Epithelial cell of prostate (primary cell): ENCODE measurements at places on chromosomes 1 and 21.

GRCh38 chr1:40003156-40004093 lies 37.1 kb upstream of the CAP1 start:
- DNase-seq, result no peak

DNA sequence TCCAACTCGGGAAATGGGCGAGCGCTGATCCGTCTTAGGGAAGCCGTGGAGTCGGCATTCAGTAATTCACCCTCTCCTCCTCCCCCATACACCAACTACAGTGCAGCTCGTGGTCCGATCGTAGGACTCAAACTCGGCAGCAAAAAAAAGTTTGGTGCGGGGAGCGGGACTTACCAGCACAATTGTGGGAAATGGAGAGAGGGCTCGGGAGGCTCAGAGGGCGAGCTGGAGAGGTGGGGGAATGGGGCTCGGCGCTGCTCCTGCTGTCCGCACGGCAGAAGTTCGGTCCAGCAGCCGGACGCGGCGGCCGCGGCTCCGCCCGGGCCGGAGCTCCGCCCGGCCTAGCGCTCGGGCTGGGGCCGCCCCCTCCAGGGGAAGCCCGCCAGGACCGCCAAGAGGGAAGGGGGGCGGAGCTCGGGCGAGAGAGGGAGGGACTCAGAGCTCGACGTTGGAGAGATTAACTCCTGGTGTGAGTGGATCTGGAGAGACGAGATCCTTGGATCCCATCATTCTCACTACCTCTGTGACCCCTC lies 676 bp upstream of the PIAS3 start:
- DNase-seq, result no peak

GRCh38 chr1:27220096-27220495 lies 14.3 kb upstream of the WDTC1 start:
- DNase-seq, result no peak

DNA sequence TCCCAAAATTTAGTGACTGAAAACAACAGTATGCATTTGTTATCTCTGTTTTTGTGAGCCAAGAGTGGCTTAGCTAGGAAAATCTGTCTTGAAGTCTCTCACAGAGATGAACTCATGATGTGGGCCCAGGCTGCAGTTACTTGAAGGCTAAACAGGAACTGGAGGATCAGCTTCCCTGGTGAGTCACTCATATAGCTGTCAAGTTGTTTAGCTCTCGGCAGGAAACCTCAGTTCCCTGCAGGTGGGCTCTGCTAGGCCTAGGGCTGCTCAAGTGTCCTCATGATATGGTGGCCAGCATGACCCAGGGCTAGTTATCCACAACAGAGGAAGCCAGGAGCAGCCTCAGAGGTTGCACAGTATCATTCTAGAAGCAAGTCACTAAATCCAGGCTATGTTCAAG lies 30.2 kb upstream of the DDX59 start:
- DNase-seq, result no peak

DNA sequence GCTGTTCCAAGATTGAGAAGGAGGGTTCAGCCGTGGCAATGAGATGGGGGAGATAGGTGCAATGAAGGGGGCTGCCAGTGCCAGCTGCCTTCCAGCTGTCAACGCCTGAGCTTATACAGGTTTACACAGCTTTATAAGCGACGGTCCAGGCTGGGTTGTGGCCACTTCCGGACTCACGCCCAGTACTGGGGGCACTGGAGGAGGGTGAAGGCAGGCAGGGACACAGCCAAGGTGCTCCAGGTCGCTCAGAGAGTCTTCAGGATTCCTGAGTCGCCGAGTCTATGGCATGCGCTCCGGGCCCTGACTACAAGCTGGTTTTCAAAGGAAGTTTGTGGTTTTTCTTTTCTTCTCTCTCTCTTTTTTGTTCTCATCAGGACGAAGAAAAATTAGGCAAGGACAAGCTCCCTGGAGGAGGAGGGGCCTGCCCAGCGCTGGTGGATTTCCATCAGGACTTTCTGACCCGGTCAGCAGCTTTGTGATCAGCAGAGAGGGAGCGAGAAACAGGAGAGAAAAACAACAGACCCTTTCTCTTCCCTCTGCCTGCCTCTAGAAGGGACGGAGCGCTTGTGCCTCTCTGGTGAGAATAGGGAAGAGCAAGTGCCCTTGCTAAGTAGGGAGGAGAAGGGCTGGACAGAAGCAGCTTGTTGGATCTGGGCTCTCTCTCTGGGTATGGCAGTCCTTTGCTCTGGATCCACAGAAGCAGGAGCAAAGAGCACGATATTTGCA lies at the start of gene MINDY1:
Gene MINDY1 (minus strand): TSS at position 576 of the 726 bp plus-strand sequence. CDS start 4,285 bp downstream, outside the sequence.
- peak; percentile 29 for DNase-seq

DNA sequence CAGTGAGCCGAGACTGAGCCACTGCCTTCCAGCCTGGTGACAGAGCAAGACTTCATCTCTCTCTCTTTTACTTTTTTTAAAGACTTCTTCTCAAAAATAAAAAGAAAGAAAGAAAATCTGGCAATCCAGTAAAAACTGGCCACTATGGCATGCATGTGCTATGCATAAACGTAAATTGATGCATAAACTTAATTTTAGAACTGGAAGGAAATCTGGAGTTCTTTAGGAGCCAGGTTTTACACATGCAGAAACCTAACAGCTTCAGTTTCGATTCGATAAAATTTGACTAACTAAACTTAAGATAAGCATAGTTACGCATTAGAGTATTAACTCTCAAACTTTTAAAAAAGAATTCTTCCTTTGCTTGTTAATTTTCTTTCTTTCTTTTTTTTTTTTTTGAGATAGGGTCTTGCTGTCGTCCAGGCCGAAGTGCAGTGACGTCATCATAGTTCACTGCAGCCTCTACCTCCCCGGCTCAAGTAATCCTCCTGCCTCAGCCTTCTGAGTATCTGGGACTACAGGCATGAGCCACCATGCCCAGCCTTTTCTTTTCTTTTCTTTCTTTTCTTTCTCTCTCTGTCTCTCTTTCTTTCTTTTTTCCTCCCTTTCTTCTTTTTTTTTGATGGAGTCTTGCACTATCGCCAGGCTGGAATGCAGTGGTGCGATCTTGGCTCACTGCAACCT lies 11.9 kb upstream of the LGALS8 start:
- no peak for DNase-seq

DNA sequence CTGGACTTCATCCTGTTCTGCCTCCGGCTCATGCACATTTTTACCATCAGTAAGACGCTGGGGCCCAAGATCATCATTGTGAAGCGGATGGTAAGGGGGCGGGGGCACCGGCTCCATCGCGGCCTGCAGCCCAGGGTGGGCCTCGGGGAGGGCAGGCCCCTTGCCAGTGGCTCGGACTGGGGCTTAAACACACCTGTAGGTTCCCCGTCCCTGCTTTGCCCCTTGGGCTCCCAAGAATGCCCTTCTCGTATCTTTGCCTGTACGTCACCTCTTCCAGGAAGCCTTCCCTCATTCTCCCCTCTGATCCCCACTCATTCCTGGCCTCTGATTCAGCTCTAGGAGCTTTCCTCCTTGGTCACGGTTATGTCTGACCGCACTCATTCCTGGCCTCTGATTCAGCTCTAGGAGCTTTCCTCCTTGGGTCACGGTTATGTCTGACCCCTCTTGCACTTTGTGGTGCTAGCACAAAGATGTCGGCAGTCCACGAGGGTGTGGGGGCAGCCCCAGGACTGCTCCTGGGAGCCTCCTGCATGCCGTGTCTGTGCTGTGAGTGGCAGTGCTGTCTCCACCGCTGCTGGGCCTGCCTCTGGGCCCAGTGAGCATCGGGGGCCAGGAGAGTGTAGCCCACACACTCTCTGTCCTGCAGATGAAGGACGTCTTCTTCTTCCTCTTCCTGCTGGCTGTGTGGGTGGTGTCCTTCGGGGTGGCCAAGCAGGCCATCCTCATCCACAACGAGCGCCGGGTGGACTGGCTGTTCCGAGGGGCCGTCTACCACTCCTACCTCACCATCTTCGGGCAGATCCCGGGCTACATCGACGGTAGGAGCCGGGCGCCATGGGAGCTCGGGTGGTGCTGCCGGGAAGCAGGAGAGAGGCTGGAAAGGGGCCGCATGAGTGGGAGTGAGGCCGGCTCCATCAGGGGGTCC lies 49.1 kb upstream of the LRRC3 start:
- no peak for DNase-seq

DNA sequence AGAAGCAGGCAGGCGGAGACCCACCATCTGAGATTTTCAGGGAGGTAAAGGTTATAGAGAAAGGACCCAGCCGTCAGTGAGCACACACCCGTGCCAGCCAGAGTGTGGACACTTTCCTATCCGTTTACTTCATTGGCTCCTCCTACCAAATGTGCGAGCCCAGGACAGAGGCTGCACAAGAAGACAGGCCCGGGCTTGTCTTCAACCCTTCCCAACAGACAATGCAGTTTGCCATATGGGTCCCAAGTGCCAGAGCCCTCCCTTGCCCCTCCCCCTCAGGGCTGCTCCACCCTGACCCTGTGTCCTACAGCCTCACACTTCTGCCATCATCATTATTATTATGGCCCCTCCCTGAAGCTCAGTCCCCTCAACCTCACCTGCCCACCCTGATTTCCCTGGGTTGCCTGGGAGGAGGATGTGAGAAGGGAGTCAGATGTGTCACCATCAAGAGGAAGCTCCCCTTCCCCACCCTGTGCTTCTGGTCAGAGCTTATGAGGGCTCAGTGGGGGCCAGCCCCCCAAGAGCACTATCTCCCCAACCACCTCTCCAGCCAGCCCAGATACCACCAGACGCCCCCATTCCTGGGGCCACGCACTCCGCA lies 9.4 kb downstream of the LAPTM5 start:
- peak; percentile 41 for DNase-seq

GRCh38 chr1:171258429-171258828 lies 10.1 kb downstream of the FMO1 start:
- DNase-seq, result no peak

DNA sequence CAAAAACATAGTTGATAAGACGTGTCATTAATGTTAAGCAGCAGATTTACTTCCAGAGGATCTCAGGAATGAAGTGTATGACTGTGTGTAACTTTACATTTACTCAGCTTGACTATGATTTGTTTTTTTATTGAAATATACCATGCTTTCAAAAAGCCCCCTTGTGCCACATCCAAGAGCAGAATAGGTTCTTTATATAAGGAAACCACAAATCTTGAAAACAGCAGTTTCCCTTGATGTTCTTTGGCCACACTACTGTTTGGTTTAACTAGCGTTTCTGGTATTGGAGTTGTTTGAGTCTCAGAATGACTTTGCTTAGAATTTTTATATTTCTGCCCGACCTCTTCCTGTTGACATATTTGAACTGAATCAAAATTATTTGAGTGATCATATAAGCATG lies 25.0 kb downstream of the LRRC8C start:
- no peak for DNase-seq

DNA sequence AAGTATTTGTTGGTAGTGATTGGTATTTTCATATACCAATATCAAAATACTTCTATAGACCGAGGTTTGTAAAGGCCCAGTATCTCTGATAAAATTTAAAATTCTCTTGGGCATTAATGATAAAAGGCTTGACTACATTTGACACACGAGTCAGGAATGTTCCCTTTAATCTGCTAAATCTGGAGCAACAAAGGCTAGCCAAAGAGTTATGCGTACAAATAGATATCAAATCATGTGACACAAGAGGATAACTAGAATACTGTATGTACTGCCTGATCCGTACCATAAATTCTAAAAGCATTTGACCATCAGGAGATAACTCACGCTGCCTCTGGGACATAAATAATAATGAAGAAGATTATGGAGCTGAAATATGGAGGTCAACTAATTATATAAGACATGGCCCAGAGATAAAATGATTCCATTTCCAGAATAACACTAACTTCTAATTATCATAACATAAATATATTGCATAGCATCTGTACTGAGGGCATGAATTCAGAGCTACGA lies 64.2 kb upstream of the SH3GLB1 start:
- no peak for DNase-seq

DNA sequence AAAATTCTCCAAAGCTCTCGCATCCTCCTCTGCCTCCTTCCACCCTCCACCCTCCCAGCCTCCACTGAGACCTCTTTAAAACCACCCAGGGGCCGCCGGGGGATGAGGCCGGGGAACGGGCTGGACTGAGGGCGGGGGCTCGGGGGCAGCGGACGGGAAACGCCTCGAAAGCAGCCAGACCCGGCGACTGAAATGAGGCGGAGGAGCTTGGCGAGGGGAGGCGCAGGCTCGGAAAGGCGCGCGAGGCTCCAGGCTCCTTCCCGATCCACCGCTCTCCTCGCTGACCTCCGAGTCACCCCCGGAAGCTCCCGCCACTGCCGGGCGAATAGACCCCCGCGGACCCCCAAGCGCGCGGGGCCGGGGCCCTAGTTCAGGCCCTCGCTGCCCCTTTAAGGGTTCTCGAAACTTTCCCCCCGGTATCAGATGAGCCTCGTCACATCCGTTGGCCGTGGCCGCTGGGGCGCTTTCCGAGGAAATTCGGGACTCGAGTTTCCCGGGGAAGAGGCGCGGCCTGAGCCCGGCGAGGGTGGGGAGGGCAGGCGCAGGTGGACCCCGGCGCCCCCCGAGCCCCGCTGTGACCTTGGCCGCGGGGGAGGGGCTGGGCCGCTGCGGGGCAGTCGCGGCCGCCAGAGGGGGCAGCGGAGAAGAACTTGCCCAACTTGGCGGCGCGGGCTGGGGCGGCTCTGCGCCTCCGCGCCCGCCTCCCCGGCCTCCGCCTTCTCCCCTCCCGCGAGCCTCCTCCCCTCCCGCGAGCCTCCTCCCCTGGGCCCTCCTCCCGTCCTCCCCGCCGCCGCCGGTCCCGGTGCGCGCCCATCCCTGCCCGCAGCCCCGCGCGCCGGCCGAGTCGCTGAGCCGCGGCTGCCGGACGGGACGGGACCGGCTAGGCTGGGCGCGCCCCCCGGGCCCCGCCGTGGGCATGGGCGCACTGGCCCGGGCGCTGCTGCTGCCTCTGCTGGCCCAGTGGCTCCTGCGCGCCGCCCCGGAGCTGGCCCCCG lies at the start of gene BACE2:
Gene BACE2 (plus strand): TSS at position 813 of the 995 bp plus-strand sequence. CDS start 104 bp downstream, at position 917.
- peak; percentile 46 for DNase-seq

DNA sequence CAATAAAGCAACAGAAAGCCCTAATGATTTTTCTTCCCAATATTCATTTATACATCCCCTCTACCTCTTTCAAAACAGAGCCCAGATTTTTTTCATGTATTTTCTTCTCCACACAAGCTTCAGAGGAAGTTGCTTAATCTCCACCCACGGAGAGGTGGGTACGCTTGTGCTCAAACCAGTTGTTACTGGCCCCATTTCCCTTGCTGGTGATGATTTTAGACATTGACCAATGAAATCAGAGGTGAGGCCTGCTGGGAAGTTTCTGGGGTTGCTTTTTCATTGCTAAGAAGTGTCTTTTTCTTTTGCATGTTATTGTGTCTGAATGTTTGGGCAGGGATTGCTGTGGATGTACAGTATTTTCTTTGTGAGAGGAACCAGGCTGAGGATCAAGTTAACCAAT lies 448.1 kb upstream of the B3GALT2 start:
- no peak for DNase-seq

- no peak for DNase-seq
These were observed 109.0 kb downstream of the ESRRG start for GRCh38 chr1:216614011-216614934.
